ENCODE measurements at places on chromosomes 1 and 21.

DNA sequence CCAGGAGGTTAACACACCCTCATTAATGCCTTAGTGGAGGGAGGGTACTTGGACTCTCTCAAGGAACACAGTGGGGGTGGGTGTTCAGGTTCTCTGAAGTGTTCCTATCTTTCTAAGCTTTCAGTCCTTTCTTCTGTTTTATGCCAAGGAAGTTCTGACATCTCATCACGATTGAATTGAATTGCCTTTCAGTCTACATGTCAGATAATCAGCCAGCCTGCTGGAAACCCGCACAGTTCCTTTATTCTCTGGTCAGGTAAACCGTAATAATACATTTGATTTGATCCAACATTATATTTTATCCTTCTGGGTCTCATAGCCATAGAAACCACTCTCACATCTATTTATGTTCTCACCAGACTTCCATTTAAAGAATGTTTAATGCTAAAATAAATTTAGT is 339.0 kb downstream of the RWDD3 start:
- DNase-seq, result no peak

DNA sequence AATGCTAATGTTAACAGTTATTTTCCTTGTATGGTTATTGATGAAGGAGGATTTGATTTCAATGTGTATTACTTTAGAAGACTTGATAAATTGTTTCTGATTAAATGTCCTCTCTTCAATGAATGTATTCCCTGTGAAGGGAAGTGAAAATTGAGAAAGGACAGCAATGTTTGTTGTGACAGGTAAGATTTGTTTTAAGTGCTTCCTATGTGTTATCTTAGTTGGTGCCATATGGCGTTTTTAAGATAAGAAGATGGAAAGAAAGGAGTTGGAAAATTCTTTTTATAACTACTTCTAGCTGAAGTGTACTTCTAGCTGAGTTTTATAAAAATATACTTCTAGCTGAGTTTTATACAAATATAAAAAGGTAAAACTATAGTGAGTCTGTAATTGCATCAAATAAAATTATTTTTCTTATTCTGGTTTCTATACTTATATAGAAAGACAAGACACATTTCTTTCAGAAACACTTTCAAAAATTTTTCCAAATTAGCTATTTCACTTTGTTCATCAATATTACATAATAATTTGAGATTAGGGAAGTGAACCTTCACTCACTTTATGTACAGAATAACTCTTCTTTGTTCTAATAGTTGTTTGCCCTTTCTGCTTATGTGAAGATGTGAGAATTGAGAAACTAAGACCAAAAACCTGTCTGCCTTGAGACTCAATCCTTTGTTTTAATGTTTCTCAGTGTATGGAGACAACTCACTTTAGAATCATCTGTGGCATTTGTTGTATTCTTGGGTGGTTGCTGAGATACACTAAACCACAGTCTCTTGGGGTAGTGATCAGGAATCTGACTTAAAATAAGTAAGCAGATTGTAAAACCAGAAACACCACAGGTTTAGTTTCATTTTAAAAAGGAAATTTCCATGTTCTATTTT is 382.9 kb upstream of the B3GALT2 start:
- peak; percentile 16 for DNase-seq

- no peak for DNase-seq
Observed at GRCh38 chr1:225250432-225250831, 177.4 kb downstream of the LBR start.

DNA sequence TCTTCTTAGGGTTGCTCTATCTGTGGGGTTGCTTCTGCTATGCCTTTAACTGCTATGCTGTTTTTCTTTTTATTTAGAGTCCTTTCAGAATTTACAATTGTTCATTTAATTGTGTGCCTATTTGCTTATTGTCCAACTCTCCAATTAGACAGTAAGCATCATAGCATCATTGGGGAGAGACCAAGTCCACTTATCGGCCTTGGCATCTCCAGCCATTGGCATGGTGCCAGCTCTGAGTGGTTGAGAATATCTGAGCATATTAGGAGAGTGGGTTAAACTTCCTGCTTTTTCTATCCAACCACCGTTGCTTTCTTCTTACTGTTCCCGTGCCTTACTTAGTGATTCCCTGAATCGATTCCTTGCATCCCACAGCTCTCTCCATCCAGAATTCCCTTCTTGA is 535.0 kb downstream of the AJAP1 start:
- DNase-seq, result no peak

DNA sequence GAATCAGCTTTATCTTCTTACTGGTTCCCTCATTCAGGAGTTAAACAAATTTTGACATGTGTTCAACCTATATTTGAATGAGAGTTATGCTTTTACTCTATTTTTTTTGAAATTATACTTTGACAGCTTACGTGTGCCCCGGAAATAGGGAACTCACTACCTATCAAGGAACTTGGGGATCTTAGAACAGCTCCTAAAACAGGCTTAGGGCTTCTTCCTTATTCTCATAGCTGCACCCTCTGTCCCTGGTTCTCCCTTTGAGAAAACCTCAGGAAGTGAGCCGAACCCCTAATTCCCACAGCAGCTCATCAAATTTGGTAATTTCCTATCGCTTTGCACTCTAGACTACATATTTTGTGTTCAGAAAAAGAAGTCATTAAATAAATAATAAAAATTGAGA is 81.2 kb upstream of the RUNX3 start:
- no peak for DNase-seq

- no peak for DNase-seq
Observed at GRCh38 chr1:1536019-1536937, 4.1 kb downstream of the TMEM240 start.

GRCh38 chr21:45886610-45887026 is 95.0 kb upstream of the COL6A1 start:
- no peak for DNase-seq

DNA sequence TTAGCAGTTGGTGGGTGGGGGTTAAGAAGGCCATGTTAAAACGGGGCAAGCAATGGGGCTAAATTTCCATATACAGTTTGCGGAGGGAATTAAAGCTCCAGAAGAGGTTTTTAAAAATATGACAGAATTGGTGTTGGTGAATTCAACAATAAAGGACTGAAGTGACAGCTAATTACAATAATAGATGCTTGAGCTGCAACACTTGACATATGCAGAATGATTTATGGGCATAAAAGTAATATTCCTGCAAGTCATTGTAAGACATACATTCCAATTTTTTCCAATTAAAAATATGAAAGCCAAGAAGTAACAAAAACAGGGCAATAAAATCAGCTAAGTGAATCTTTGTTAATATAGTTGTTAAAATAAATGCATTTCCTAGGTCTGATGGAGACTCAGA is 202.2 kb upstream of the MAP1LC3C start:
- no peak for DNase-seq

Measured in AG10803 (cell line).